ENCODE measurements at places on chromosomes 2 and 18. TPM values are rescaled to one million over a fixed set of nuclear protein-coding genes. Genes with fewer than 3 reads are reported as not detected.

Gene CCDC74A
- 1.0 TPM for total RNA-seq

Gene VWA3B
- not detected for total RNA-seq

Gene SNED1
- 2.1 TPM for total RNA-seq

Gene LHCGR
- not detected for total RNA-seq

Gene MAL
- 6.1 TPM for total RNA-seq

Gene STARD6
- total RNA-seq = not detected

Gene ZEB2
- 35.9 TPM for total RNA-seq

Gene MERTK
- 0.87 TPM for total RNA-seq

Gene EN1
- not detected for total RNA-seq

Gene TP53I3
- total RNA-seq = 1.1 TPM

All from activated T-cell treated with anti-CD3 and anti-CD28 coated beads, Interleukin-2, amount 50 U/mL, for 4 hours (primary cell).